Stimulated activated CD8-positive, alpha-beta memory T cell treated with anti-CD3 and anti-CD28 coated beads, Interleukin-2, amount 100 ng/mL, for 1 hour (primary cell): ENCODE measurements at places on chromosomes 3 and 15.

GRCh38 chr3:44001072-44001471, 240.6 kb upstream of the TOPAZ1 start:
- DNase-seq = no peak

- DNase-seq = no peak
These were observed 148.1 kb downstream of the WDR76 start for GRCh38 chr15:43974852-43975251.

GRCh38 chr15:74304431-74304830, 63.0 kb downstream of the CYP11A1 start:
- no peak for DNase-seq

GRCh38 chr3:33141006-33141405, 27.2 kb downstream of the CRTAP start:
- DNase-seq = no peak

- DNase-seq = no peak
These were observed 62.8 kb downstream of the POLR2M start for GRCh38 chr15:57769266-57769665.

DNA sequence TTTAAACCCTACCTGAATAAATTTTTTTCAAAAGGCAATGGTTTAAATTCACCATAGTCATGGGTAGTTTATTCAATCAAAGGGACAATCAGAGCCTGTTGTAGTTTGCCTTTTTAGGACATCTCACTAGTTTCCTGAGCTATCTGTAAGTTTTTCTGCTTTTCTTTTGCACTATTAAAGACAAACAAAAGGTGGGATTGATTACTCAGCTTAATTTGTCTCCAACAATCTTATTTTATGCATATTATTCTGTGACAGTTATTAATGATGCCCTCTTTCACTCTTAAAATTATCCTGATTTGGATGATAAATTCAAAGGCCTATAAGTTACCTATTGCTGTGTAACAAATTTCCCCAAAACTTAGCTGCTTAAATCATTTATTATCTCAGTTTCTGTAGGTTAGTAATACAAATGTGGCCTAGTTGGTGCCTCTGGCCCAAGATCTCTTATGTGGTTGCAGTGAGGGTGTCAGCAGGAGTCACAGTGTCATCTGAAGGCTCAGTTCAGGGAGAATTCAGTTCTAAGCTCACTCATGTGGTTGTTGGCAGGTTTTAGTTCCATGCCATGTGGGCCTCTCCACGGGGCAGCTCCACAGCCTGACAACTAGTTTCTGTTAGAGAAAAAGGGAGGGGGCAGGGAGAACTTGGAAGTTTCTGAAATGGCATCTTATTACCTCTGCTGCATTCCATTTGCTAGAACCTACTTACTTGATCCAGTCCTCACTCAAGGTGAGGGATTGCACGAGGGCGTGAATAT, 16.0 kb downstream of the ARMC8 start:
- DNase-seq = no peak

GRCh38 chr3:5186858-5187155, 700 bp upstream of the EDEM1 start:
- no peak for DNase-seq

DNA sequence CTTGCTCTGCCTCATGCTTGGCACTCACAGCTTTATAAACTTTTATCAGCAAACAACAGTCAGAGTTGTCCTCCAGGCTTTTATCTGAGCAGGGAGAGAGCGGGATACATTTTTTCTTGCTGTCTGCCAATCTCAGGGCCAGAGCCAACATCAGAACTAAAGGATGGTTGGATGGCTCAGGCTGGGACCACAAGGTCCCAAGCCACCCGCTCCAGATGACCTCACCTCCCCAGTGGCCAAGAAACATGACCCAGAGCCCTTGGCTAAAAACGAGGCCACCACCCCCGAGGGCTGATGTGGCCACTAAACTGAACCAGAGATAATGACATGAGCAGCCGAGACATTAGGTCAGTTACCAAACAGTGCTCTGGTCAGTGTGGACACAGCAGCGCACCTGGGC, 18.8 kb upstream of the SPATA12 start:
- no peak for DNase-seq

DNA sequence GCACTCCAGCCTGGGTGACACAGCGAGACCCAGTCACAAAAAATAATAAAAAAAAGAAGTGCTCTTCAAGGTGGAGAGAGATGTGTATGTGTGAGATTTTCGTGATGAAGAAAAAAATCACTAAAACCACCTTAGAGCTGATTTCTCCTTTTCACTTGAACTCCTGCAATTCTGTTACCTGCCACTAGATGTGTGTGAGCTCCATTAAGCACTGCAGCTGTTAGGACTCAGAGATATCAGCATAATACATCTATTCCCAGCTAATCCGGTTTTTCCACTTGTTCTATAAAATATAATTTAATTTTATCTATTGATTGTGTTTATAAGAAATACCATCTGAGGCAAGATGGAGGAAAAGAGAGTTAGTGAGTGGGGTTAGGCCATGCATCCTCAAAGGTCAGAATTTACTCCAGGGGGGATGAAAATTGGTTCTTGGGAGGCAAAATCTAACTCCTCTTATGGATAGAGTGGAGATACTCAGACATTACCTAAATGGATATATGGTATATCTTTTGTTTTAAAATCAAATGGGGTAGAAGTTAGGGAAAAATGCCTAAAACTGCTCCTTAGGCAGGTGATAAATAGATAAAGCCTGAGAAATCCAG, 152.7 kb downstream of the IL20RB start:
- no peak for DNase-seq

GRCh38 chr15:34264076-34264475, 39.3 kb downstream of the EMC4 start:
- no peak for DNase-seq

- no peak for DNase-seq
These were observed 540 bp upstream of the EDC3 start for GRCh38 chr15:74696398-74696729.

DNA sequence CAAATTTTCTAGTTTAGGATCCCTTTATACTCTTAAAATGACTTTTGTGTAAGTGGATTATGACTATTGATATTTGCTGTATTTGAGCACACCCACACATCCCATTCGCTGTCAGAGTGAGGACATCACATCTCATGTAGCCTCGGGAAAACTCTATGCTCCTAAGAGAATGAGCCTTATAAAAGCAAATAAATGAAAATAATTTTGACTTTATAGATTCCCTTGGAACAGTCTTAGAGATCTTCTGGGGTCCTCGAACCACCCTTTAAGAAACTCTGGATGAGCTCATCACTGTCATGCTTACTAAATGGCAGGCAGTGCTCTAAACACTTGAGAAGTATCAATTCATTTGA, 16.1 kb upstream of the EXOG start:
- DNase-seq = no peak

DNA sequence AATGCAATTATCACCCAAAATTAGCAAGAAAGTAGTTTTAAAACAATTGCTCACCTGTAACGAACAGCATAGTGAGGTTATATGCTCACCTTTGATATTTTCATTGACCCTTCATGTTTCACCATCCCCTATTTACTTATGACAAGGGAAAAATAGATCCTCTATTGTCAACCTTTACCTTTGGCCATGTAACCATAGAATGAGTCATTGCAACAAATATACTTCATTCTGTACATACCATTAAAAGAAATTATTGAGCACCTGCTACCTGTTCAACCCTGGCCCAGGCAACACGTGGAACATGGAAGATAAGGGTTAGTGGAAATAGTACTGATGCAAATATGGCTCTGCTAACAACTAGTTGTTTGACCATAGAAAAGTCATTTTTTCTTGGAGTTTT, 20.2 kb downstream of the LSAMP start:
- no peak for DNase-seq

- no peak for DNase-seq
These were observed 169.9 kb downstream of the XXYLT1 start for GRCh38 chr3:195101001-195101583.

DNA sequence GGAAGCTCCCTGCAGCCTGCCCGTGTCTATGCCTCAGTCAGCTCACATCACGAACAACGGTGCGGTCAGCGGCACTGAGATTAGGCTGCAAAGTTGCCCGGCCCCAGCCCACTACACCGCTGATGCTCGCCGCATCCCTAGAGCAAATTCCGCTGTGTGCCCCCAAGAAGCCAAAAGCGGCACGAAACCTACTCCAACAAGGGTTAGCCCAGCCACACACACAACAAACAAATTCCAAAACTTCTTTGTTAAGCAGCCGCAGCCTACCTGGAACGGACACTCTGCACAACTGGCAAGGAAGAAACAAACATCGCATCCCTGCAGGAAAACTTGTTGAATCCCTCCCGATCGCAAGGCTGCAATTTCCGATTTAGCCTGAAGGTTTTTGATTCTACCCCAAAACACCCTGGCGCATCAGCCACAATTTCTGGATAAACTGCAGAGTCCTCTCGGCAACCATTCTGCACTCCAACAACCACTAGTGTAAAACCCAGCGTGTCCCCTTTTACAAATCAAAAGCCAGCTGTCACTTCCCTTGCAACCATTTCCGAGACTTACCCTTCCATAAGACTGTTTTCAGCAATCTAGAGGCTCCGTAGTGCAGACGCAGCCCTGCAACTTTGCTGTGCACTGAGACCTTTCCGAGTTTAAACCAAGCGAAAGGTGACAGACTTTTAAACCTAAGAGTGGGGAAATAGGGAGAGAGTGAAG, 449 bp downstream of the ROBO1 start:
- no peak for DNase-seq

GRCh38 chr3:85760342-85760741, 801.6 kb downstream of the CADM2 start:
- no peak for DNase-seq

DNA sequence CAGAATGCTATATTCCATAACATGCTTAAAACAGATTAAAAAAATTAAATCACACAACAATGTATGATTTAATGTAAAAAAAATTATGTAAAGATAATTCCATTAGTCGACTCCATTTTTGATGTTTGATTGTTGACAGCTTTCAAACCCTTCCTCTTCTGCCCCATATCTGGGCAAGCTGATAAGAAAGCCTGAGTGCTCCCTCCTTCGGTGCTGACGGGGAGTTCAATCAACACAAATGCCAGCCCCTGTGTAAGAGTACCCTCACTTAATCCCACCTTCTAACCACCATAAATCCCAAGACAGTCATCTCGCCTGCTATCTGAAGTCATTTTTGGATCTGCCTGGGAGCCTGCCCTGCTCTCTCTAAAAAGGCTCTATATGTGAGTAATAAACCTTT, 59.8 kb upstream of the IP6K2 start:
- no peak for DNase-seq

GRCh38 chr3:72694398-72694797, 153.8 kb downstream of the SHQ1 start:
- no peak for DNase-seq

DNA sequence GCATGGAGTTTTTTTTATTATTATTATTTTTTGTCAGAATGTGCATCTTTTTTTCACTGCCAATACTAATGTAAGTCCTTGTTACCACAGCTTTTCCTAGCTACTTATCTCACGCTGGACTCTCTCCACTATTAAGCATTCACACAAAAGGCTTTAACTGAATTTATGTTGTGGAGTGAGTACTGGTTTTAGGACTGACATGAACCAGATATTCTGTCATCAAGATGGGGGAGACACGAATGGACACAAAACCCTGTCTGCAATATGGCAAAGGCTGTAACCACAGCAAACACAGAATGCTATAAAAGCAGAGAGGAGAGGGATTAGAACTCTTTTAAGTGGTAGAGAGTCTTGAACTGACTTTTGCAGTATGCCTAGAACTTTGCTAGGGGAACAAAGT, 592.2 kb upstream of the TBL1XR1 start:
- no peak for DNase-seq

DNA sequence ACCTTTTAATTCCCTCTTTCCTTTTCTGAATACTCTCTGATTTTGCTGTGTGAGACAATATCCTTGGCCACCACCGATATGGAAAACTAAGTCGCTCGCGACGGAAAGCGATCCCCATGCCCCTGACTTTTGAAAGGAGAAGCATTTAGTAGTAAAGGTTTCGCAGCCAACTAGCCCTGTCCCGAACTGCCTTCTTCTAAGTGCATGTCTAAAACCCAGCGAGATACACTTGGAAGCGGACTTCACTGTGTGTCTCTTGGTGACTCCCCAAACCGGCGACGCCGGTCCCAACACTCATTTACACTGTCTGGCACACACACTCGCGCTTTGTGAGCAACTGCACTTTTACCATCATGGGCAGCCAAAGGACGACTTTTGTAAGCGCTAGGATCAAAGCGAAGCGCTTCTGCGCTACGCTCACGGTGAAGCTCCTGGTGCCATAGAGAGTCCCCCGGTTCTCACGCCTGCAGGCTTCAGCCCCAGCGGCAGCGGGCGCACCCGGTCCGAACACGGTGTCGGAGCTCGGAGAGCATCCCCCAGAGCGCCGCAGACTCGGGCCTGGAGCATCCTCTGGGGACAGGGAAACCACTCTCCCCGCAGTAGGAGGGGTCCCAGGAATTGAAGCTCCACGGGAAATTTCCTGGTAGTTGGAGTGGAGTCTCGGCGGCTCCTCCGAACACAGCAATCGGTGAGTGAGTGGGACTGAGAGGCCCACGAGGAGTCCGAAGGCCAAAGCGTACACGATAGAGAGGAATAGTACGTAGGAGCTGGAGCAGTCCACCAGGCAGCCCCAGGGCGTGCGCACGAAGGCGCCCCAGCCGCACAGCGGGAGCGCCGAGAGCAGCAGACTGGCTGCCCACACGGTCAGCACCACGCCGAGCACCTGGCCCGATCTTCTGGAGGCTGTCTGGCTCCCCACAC, 1.4 kb downstream of the GPR149 start:
- no peak for DNase-seq

- no peak for DNase-seq
These were observed 86.3 kb downstream of the TMEM108 start for GRCh38 chr3:133124511-133124910.

DNA sequence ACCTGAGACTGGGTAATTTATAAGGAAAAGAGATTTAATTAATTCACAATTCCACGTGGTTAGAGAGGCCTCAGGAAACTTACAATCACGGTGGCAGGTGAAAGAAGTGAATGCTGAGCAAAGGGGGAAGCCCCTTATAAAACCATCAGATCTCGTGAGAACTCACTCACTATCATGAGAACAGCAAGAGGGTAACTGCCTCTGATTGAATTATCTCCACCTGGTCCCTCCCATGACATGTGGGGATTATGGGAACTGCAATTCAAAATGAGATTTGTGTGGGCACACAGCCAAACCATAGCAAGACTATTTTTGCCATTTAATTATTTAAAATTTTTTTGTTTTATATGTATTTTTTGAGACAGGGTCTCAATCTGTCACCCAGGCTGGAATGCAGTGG, 27.0 kb upstream of the KCTD6 start:
- DNase-seq = no peak

DNA sequence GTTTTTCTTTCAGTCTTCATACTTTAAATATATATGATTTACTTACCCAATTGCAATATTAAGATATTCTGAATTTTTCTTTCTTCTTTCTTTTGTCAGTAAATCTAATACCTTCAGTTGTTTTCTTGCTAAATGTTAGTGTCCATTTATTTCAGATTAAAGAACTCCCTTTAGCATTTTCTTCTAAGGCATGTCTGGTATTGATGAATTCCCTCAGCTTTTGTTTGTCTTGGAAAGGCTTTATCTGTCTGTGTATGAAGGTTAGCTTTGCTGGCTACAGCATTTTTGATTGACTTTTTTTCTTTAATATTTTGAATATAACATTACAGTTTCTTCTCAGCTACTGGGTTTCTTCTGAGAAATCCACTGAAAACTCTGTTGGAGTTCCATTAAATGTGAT, 64.0 kb upstream of the PLSCR4 start:
- DNase-seq = no peak
